ENCODE measurements at places on chromosomes 11 and 22.

DNA sequence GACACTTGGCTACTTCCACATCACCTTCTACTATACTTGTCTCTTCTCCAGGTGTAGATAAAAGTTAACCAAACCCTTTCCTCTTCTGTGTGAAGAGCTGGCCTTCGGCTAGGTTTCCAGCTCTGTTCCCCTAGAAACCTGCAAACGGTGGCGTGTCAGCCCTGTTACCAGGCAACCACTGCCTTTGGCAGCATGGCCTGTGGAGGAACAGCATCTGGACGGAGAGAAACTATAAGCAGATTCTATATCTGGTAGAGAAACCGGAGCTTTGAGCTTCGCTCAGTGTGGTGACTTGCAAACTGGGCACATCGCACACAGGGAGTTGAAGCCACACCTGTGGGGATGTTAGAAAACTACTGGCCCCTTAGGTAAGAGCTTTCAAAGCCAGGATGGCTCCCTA lies 35.9 kb downstream of the ARAP1 start:
- DNase-seq: no peak

DNA sequence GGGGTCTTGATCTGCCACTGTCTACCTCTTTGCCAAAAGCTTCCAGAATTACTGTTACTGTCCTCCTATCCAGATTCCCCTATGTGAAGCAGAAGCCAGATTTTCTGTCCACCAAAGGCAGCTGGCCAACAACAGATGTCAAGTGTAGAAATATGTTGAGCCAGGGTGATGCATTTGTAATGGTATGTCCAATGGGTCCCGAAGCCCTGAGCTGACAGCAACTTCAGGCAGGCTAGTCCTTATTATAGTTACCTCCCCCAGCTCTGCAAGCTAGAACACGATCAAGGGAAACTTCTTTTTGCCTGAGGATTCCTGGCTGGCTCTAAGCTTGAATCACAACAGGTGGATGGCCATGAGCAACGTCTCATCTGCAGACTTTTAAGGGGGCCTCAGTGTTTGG lies 10.2 kb downstream of the PAMR1 start:
- peak; percentile 91 for DNase-seq

DNA sequence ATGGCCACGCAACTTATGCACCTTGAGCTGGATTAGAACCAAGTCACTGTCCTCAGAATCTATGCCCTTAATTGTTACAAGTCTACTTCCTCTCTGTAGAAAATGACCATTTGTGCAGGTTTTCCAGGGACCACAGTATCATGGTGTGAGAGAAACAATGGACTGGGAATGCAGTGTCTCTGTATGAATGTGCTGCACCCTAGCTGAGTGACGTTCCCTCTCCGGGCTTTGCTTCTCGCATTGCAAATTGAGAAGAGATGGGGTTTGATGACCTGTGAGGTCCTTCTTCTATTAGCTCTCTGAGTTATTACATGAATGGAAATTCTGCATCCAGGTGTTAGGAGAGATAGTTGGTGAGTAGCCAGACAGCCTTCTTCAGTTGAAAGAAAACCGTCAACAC lies 1052.3 kb downstream of the NTM start:
- no peak for DNase-seq

DNA sequence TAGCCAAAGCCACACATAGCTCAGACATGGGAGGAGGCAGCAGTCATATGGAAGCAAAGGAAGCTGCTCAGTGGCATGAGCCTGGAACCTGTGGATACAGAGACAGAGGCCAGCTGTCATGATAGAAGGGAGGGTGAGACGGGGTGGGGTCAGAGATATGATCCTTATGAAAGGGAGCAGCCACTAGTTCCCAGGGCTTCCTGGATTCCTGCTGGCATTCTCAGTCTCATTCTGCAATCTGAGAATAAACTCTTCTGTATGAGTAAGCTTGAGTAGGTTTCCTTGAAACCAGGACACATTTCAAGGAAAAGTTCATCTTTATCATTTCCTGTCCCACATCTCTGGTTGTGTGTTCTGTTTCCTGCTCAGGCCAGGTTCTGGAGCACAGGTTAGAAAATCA lies 220.2 kb upstream of the SNX19 start:
- DNase-seq: peak; percentile 7

DNA sequence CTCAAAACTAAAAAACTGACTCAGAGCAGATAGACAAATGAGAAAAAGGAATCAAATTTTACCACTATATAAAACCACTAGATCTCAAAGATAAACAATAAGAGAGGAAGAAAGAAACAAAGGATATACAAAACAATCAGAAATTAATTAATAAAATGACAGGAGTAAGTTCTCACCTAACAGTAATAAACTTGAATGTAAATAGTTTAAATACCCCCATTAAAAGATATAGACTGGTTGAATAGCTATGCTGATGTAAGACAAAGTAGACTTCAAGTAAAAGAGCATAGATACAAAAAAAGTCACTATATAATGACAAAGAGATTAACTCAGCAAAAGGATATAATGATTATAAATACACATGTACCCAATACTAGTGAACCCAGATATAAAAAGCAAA lies 72.3 kb upstream of the GNAZ start:
- no peak for DNase-seq

DNA sequence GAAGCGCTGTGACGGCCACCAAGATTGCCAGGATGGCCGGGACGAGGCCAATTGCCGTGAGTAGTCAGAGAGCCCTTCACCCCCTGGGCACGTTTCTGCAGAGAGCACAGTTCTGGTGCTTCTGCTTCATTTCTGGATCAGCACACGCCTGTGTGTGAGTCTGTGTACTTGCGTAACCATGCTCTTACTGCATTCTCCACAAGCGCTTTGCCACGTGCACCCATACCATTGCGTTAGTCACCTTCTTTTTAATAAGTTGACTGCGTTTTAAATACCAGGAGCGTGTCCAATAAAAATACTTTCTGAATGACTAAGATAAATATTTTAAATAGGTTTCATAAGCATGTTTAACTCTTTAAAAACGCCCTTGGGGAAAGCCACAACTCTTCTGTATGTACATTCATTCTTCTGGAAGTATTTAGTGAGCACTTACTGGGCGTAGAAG lies 143.0 kb upstream of the SORL1-AS1 start:
- peak; percentile 99 for DNase-seq

- DNase-seq: no peak
These were observed 271.9 kb downstream of the ST3GAL4 start for GRCh38 chr11:126627421-126627820.
